ENCODE measurements at places on chromosomes 7 and 10. TPM values are rescaled to one million over a fixed set of nuclear protein-coding genes. Genes with fewer than 3 reads are reported as not detected.

Gene PPP1R17
- not detected for total RNA-seq

Gene STOX1
- total RNA-seq = 0.33 TPM

Gene OR2A5
- not detected for total RNA-seq

Gene NRCAM
- total RNA-seq = not detected

- no peak overlapping the region for H3K4me3 ChIP-seq
- H3K27me3 ChIP-seq = no peaks in the 10 kb centered on the region
- no peaks in the 10 kb centered on the region for H3K36me3 ChIP-seq
- H3K4me1 ChIP-seq = peaks cover 17% of the 10 kb centered on the region
These were observed 30.5 kb upstream of the TRIM8 start for GRCh38 chr10:102613785-102614184.

DNA sequence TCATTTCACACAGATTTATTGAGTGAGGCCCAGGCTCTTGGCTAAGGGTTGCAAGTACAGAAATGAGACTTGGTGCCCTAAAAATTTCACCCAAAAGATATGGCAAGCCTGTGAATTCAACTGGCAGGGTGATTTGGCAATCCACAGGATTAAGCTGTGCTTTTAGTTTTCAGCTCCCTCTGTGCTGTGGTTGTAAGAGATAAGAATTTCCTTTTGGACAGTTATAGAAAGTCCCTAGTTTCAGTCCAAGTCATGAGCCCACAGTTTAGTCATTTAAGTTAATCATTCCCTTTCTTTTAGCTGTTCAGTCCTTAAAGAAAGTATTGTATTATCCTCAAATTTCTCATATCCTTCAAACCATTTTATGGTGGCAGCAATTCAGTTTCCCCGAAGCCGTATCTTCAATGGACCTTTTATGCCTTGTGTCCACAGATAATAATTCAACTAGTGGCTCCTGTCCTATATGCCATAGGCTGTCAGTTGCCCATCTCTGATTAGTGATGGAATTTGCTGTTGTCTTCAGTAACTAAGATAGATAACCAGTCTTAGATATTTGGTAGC lies 73.4 kb upstream of the NAMPT start:
- peaks cover 22% of the 10 kb centered on the region for H3K36me3 ChIP-seq
- peaks cover 6% of the 10 kb centered on the region for H3K4me1 ChIP-seq
- peaks cover 61% of the 10 kb centered on the region for H3K27me3 ChIP-seq
- no peak overlapping the region for H3K27ac ChIP-seq
- H3K4me3 ChIP-seq = no peak overlapping the region
- DNase-seq = no peak

DNA sequence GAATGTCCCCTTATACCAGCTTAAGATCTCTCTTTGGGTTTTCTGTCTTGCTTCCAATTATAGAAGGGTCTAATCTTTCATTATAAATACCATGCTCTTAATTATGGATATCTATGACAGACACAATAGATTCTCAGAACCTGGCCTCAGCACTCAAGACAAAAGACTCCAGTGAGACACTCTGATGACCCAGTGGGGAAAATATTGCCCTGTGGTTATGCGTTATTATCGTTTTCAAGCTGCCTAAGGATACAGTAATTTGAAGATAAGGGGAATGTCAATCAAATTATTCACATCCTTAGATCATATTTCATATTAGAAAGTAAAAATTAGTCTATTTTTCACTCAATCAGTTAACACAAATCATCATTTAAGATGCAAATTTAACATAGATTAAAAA lies 748.8 kb downstream of the XPNPEP1 start:
- H3K27me3 ChIP-seq = no peaks in the 10 kb centered on the region
- no peak overlapping the region for H3K4me3 ChIP-seq
- no peak overlapping the region for H3K27ac ChIP-seq
- H3K4me1 ChIP-seq = no peaks in the 10 kb centered on the region

DNA sequence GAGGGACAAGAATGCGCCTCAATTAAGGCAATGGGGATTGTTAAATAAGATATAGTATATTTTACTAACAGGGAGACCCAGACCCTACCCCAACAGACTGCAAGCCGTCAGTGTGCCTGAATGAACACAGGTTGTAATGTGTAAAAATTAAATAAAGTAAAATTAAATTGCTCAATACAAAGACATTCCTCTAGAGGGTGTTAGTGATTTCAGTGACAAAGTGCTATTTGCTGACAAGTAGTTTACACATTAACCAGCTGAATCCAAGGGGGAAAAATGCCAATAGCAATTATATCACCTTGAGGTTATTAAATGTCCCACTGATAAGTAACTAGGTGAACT lies 110.5 kb downstream of the EBF3 start:
- H3K27ac ChIP-seq = no peak overlapping the region
- H3K4me3 ChIP-seq = no peak overlapping the region
- H3K4me1 ChIP-seq = no peaks in the 10 kb centered on the region
- no peaks in the 10 kb centered on the region for H3K27me3 ChIP-seq
- no peak for DNase-seq

- H3K27ac ChIP-seq = no peak overlapping the region
- no peaks in the 10 kb centered on the region for H3K36me3 ChIP-seq
- no peak for DNase-seq
- no peaks in the 10 kb centered on the region for H3K4me1 ChIP-seq
- H3K4me3 ChIP-seq = no peak overlapping the region
- H3K27me3 ChIP-seq = peaks cover 25% of the 10 kb centered on the region
These were observed 76.4 kb downstream of the FRMD4A start for GRCh38 chr10:14254368-14254767.

- H3K4me3 ChIP-seq = no peak overlapping the region
- H3K36me3 ChIP-seq = peaks cover 1% of the 10 kb centered on the region
- H3K27me3 ChIP-seq = no peaks in the 10 kb centered on the region
- no peaks in the 10 kb centered on the region for H3K4me1 ChIP-seq
- H3K27ac ChIP-seq = no peak overlapping the region
These were observed 196.1 kb upstream of the TCF7L2 start for GRCh38 chr10:112753961-112754411.

DNA sequence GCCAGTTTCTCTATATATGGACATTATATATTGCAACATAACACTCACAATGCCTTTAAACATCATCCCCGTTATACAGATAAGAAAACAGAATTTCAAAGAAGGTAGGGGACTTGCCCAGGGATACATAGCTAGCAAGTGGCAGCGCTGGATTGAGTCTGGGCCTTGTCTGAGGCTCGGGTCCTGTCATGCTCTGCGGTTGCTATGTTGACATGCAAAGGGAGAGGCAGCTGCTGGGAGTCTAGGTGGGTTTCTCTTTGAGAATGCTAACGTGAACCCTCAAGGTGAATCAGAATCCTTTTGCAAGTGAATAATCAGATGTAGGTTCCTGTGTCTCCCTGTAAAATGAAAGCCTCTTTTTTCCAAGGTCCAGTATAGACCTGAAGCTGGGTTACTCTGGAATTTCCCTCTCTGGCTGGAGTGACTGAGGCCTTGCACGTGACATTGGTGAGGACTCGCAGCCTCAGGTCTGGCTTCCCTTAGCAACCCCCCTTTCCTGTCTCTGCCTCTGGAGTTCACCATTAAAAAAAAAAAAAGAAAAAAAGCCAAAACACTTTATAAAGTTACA lies 38.9 kb downstream of the TCF7L2 start:
- DNase-seq = no peak
- peaks cover 74% of the 10 kb centered on the region for H3K27me3 ChIP-seq
- peaks cover 13% of the 10 kb centered on the region for H3K4me1 ChIP-seq
- no peak overlapping the region for H3K27ac ChIP-seq

DNA sequence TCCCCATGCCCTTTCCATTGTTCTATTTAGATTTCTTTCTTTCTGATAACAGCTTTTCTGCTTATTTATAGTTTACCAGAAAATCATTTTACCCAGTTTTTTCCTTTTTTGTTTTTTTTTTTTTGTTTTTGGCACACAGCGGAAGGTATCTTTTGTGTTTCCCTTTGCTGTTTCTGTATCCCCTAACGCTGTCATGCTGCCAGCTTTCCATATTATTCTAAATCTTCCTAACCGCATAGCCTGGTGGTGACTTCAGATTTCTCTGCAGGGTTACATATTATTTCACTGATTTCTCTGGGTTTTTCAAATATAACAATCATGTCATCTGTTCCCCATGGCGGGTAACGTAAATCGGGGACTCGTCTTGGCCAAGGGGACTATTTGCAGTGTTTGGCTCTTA lies 4.0 kb upstream of the SLC29A4 start:
- no peak overlapping the region for H3K27ac ChIP-seq
- H3K36me3 ChIP-seq = no peaks in the 10 kb centered on the region
- H3K27me3 ChIP-seq = peaks cover 12% of the 10 kb centered on the region
- no peak overlapping the region for H3K4me3 ChIP-seq
- H3K4me1 ChIP-seq = no peaks in the 10 kb centered on the region
- DNase-seq = no peak

DNA sequence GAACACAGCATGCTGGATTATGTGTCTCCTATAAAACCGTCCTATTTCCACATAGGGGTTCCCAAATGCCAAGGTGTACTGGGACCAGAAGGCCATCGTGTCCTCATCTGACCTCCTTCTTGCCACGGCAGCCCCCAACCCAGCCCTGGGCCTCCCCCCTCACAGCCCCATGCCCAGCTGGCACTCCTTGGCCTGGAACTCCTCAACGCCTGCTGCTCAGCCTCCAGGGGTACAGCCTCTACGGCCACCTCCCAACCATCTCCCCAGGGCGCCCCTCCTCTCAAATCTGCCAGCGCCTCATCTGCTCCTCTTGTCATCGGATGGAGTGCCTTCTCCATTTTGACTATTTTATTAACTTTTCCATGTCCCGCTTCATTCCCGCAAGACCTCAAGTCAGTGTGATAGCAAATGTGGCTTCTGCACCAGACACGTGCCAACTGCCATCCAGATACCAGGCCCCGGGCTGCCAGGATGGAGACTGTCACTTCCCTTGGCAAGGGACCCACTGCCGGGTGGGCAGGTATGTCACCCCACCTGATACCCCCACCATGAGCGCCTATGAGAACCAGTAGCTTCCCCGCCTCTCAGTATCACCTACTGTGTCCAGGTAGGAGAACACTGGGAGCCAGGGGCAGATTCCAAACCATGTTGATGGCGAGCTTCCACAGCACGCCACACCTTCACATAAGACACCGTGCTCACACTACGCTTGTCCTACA lies 106.7 kb downstream of the EBF3 start:
- no peak overlapping the region for H3K4me3 ChIP-seq
- no peaks in the 10 kb centered on the region for H3K36me3 ChIP-seq
- no peak for DNase-seq
- H3K4me1 ChIP-seq = no peaks in the 10 kb centered on the region

GRCh38 chr7:141359740-141360415 lies 191.3 kb upstream of the AGK start:
- H3K4me3 ChIP-seq = no peak overlapping the region
- DNase-seq = no peak
- no peaks in the 10 kb centered on the region for H3K4me1 ChIP-seq
- no peaks in the 10 kb centered on the region for H3K36me3 ChIP-seq
- peaks cover 7% of the 10 kb centered on the region for H3K27me3 ChIP-seq

- peaks cover 45% of the 10 kb centered on the region for H3K36me3 ChIP-seq
- H3K27me3 ChIP-seq = no peaks in the 10 kb centered on the region
- peak overlapping the region; percentile 98 for H3K4me3 ChIP-seq
- DNase-seq = peak; percentile 57
These were observed 445 bp upstream of the PVRIG start for GRCh38 chr7:100219271-100219737.

DNA sequence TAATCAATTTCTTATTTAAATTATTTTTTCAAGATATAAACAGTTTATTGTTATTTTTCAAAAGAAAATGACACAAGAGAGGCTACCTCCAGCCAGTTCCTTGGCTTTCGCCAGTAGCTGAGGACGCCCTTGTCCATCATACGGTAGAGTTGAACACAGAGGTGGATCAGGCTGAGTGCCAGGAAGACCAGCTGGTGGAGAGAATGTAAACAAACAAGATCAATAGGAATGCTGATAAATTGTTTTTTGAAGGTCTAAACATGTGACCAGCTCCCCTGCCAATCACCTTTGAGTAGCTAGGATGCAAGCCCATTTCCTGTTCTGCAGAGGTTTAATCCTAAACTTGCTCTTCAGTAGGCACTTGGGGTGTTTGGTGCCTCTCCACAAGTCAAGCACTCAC lies 138.9 kb downstream of the PKD1L1 start:
- no peak overlapping the region for H3K27ac ChIP-seq
- H3K36me3 ChIP-seq = no peaks in the 10 kb centered on the region
- H3K27me3 ChIP-seq = peaks cover 2% of the 10 kb centered on the region
- DNase-seq = no peak
- H3K4me1 ChIP-seq = no peaks in the 10 kb centered on the region

DNA sequence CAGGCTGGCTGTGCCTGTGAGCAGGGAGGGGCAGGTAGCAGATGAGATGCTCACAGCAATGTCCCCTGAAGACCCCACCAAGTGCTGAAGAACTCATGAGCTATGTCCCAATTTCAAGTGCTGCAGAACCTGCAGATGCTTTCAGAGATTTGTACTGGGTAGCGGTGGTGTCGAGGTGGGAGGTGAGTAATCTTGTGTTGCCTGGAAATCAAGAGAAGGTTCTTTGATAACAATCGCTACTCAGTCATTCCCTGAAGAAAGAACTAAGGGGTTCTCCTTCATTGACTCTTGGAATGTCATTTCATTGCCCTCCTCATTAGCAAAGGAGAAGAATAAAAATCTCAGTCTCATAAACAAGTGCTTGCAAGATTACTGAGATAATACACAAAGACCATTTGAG lies 246.4 kb downstream of the EMX2 start:
- H3K36me3 ChIP-seq = no peaks in the 10 kb centered on the region
- no peaks in the 10 kb centered on the region for H3K4me1 ChIP-seq
- H3K4me3 ChIP-seq = no peak overlapping the region

- H3K27me3 ChIP-seq = peaks cover 39% of the 10 kb centered on the region
- peaks cover 2% of the 10 kb centered on the region for H3K36me3 ChIP-seq
- no peak overlapping the region for H3K4me3 ChIP-seq
- DNase-seq = no peak
- H3K4me1 ChIP-seq = peaks cover 6% of the 10 kb centered on the region
These were observed 17.3 kb downstream of the OPALIN start for GRCh38 chr10:96341219-96342182.

DNA sequence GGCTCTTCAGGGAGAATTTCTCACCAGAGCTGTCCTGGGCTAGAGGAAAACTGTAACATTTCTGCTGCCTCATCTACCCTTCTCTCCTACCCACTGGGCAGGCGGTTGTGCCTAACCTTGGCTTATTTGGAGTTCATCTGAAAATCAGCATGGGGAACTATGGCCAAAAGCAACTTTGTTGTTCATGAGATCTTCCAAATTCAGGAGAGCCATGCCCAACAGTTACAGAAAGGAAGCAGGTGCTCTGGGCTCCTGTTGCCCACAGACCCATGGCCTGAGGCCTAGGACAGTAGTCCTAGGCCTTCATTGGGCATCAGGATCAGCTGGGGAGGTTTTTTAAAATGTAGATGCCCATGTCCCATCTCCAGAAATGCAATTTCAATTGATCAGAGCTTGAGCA lies 85.2 kb downstream of the GRID1 start:
- no peak overlapping the region for H3K27ac ChIP-seq
- peak; percentile 7 for DNase-seq
- no peaks in the 10 kb centered on the region for H3K4me1 ChIP-seq
- peaks cover 4% of the 10 kb centered on the region for H3K27me3 ChIP-seq
- H3K4me3 ChIP-seq = no peak overlapping the region

- no peak for DNase-seq
- peaks cover 2% of the 10 kb centered on the region for H3K4me1 ChIP-seq
- H3K4me3 ChIP-seq = no peak overlapping the region
- H3K27ac ChIP-seq = no peak overlapping the region
These were observed 7.4 kb upstream of the MICALL2 start for GRCh38 chr7:1466524-1467271.
